EH (cell line): ENCODE measurements at places on chromosomes 1 and 21.

DNA sequence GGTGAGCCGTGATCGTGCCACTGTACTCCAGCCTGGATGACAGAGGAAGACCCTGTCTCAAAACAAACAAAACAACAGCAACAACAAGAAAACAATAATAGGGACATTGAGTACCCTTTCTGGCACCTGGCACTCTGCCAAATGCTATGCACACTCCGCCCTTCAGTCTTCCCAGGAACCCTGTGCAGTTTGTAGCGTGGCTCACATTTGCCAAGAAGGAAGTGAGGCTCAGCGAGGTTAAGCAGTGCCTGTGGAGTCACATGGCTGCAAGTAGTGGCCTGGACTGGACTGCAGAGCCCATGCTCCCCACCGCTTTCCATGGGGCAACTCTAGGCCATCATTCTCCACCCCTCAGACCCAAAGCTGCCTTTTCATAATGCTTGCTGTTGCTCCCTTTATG, 5.3 kb upstream of the EVA1B start:
- DNase-seq, result peak; percentile 22

- peak; percentile 10 for DNase-seq
Measured at GRCh38 chr1:64984737-64985136, 18.4 kb upstream of the JAK1 start.

- DNase-seq, result no peak
Measured at GRCh38 chr1:21721295-21721985, 52.3 kb upstream of the RAP1GAP start.

GRCh38 chr1:175936736-175937135, 193.3 kb upstream of the TNR start:
- DNase-seq, result no peak

- DNase-seq, result no peak
Measured at GRCh38 chr1:228387321-228387720, 19.3 kb downstream of the TRIM11 start.

- DNase-seq, result peak; percentile 81
Measured at GRCh38 chr1:247357052-247357780, 25.5 kb upstream of the ZNF496 start.

DNA sequence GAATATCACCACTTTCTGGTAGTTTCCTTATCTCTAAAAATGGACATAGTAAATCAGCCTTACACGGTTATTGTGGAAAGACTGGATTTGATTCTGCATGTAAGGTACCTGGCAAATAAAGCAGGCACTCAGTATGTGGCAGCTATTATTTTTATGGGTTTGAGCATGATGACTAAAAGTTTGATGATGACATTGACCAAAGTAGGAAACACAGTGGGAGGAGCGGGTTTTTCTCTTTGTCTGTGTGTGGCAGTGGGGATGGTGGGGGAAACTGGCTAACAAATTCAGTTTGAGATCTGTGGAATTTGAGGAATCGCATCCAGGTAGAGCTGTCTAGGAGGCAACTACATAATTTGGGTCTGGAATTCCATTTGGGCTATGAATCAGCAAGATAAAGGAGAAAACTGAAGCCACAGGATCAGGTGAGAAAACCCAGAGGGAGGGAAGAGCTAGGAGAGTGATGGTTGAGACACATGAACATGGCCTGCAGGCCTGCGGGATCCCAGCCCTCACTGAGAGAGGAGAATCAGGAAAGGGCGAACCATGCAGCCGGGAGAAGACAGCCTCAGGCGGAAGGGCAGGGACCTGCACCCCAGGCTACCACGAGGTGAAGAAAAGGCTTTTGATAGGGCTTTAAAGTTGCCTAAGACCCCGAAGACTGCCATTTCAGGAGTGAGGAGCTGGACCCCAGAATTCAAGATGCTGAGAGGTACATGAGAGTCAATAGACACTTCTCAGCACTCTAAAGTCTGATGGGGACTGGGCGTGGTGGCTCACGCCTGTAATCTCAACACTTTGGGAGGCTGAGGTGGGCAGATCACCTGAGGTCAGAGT, 52.2 kb downstream of the MEF2D start:
- DNase-seq, result no peak

DNA sequence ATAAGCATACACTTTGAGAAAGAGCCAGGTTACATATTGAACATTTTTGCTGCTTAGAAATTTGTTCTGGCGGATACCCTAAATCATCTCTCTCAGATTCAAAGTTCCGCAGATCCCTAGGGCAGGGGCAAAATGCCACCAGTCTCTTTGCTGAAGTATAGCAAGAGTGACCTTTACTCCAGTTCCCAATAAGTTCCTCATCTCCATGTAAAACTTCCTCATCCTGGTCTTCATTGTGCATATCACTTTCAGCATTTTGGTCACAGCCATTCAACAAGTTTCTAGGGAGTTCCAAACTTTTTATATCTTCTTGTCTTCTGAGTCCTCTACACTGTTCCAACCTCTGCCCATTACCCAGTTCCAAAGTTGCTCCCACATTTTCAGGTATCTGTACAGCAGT, 23.3 kb upstream of the LYPD8 start:
- DNase-seq, result no peak

- no peak for DNase-seq
Measured at GRCh38 chr1:1171546-1172340, 1.9 kb upstream of the TTLL10 start.

- DNase-seq, result no peak
Measured at GRCh38 chr1:40361201-40361600, 12.3 kb upstream of the SMAP2 start.

- no peak for DNase-seq
Measured at GRCh38 chr1:156471496-156472490, 28.8 kb downstream of the MEF2D start.

DNA sequence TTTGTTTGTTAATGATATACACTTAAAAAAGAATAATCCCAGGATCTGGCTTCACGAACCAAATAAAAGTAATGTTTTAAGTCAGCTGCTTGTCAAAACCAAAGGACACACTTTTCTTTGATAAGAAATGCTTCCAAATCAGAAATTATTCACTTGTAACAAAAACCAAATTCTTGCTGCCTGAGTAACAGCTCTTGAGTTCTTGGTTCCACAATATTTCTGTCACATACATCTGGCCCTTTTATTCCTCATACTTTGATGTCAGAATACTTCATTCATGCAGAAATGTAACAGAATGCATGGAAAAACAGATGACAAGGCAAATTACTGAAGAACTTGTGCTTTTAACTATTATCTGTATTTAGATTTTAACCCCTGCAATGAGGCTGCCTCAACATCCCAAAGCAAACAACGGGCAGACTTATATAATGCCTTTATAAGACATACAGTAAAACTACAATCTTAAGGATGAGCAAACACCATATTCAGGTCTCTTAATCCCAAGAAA, 1.5 kb downstream of the VAMP4 start:
- peak; percentile 23 for DNase-seq

DNA sequence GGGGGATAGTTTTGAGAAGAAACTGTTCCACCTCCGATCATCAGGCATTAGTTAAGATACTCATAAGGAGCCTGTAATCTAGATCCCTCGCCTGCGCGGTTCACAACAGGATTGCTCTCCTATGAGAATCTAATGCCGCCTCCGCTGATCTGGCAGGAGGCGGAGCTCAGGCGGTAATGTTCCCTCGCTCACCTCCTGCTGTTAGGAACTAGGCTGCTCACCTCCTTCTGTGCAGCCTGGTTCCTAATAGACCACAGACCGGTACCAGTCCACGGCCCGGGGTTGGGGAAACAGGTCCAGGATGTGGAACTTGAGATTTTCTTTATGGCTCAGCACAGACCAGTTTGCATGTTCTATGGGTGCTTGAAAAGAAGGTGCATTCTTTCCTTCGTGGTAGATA, 27.2 kb upstream of the FAM3B start:
- DNase-seq, result no peak

DNA sequence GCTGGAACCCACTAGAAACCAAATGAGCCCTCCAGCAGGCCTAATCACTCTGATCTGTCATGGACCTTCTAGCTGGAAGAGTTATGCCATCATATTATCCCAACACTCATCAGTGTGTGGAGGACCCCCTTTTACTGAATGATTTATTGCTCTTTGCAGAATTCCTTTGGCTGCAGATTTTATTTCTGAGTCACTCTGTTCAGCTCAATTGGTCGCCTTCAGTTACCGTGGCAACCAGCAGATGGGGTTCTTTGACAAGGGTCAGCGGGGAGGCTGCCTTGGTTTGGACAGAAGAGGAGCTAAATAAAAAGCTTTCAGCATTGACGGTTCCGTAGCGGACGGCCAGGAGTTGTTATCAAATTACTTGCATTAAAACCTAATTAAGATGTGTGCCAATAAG, 220.1 kb downstream of the SDCCAG8 start:
- DNase-seq, result peak; percentile 59

GRCh38 chr1:88892357-88892877, 1.1 kb upstream of the GTF2B start:
- DNase-seq, result peak; percentile 56

DNA sequence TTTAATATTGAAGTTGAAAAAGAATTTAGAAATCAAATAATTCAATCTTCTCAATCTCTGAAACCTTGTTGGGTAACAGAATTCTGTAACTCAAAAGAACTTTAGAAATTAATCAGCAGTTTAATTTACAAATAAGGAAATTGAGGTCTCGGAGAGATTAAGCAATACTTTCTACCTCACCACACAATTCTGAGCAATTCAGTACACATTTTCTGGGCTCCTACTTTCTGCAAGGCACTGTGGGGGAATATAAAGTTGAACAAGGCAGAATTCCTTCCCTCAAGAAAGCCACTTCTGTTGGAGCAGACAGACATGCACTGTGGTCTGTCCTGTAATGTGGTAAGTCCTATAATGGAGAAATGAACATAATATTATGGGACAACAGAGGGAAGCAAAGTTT, 47.7 kb downstream of the MEF2D start:
- no peak for DNase-seq

- no peak for DNase-seq
Measured at GRCh38 chr1:184930232-184930631, 44.1 kb downstream of the NIBAN1 start.

GRCh38 chr1:61452176-61453035, 272.5 kb downstream of the TM2D1 start:
- no peak for DNase-seq

GRCh38 chr1:68147534-68148171, 84.7 kb downstream of the WLS start:
- DNase-seq, result no peak

DNA sequence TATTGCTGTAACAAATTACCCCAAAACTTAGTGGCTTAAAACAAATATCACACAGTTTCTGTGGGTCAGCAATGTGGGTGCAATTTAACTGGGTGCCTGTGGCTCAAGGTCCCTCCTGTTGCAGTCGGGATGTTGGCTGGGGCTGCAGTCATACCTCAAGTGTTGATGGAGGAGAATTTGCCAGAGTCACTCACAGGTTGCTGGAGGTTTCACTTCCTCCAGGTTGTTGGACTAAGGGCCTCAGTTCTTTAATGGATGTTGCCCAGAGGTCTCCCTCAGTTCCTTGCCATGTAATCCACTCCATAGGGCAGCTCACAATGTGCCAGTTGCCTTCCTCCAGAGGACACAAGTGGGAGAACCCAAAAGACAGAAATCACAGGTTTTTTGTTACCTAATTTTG, 2.5 kb upstream of the TAF13 start:
- no peak for DNase-seq

DNA sequence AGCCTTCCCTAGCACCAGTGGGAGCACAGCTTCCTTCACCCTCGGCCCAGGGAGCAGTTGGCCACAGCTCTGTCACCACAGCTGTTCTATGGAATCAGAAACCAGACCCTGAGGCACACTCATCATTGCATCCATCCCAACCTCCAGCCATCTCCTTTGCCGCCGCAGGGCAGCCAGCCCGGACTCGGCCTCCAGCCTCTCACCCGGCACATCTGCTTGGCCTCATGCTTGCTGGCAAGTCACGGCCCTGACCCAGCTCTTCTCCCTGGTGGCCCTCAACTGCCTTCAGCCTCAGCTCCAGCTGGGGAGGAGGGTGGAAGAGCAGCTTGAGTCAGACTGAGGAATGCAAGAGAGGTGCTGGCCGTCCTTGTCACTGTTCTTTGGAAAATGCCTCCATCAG, 59.8 kb downstream of the TOR1AIP2 start:
- DNase-seq, result peak; percentile 93

DNA sequence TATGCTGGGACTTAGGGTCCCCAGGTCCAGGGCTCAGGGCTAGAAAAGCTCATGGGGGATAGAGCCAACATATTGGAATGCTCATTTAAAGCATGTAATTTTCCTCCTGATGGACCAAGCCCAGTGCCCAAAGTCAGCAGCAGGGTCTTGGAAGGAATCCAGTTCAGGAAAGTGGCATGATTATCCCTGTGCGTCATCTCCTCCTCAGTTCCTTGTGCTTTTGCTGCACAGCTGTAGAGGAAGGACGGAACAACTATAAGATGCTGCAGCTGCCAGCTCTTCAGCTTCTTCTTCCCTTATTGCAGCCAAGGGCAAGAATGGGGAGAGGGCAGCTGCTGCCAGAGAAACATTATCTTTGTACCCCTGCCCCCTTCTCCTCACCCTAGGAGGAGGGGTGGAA, 58.4 kb downstream of the OVGP1 start:
- DNase-seq, result no peak

- DNase-seq, result no peak
Measured at GRCh38 chr1:195158091-195158490, 1450.1 kb downstream of the KCNT2 start.

DNA sequence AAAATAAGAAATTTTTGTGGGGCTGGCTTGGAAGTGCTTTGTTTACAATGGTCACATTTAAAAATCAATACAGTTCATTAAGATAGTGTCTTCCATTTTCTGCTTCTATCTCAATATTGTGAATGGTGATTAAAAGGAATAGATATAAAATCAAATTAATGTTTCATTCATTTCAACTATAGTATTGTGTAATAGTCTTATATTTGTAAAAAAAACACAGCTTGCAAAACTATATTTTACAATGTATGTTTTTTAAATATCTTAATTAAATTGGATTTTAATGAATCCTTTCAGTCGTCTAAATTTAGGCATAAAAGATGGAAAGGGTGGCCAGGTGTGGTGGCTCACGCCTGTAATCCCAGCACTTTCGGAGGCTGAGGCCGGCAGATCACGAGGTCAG, 63.5 kb downstream of the CRB1 start:
- no peak for DNase-seq

GRCh38 chr1:38034871-38035270, 11.7 kb downstream of the POU3F1 start:
- no peak for DNase-seq

DNA sequence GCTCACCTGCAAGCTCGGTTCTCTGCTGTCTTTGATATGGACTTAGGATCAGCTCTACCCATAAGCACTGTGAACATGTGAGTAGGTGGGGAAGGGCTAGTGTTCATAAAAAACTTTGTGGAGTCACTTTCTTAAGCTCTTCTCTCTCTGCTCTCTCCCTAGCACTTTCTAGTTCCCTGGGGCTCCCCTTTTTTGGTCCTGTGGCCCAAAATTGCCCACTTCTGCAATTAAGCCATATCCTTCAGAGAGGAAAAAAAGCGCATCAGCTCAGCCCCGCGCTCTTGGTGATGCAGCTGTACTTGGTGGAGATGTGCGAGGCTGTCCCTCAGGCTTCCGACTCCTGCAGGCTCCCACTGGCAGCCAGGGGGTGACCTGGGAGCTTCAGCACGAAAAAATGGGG, 23.4 kb downstream of the CCSAP start:
- DNase-seq, result no peak
